ENCODE measurements at places on chromosomes 2 and 18.

- no peak for DNase-seq
Observed at GRCh38 chr2:23564615-23564960, 179.6 kb downstream of the KLHL29 start.

DNA sequence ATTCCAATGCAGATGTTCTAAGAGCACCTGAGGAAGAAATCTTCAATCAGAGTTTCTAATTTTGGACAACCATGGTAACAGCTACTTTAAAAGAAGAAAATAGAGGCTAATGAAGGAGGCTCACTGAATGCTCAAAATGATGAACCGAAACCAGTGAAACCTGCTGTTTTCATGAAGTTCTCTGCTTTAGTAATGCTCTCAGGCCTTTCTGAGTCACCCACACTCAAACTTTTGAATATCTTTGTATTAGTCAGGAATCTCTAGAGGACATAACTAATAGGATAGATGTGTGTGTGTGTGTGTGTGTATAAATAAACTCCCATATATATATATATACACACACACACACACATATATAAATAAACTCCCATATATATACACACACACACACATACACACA lies 76.9 kb upstream of the RIT2 start:
- DNase-seq: no peak

- DNase-seq: peak; percentile 38
Observed at GRCh38 chr2:130824492-130825061, 12.1 kb upstream of the ARHGEF4 start.

DNA sequence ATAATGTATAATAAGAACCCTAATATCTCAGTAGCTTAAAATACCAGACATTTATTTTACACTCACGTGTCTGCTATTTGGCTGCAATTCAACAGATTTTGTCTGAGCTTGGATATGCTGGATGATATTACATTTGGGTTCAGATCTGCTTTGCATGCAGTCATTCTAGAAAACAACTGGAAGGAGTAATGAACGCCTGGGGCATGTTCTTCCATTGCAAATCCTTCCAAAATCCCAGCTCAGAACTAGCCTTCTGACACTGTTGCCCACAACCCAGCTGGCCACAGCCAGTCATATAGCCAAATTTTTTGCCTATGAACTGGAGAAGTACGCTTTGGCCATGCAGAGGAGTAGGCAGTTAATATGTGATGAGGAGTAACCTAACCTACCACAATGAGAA lies 597.8 kb upstream of the VRK2 start:
- DNase-seq: no peak

All from stimulated activated CD8-positive, alpha-beta memory T cell treated with anti-CD3 and anti-CD28 coated beads, Interleukin-15, amount 100 ng/mL, for 1 hour (primary cell).